ENCODE measurements at places on chromosomes 2 and 18.

GRCh38 chr2:191250400-191250799, 5.2 kb downstream of the MYO1B start:
- DNase-seq: no peak

- no peak for DNase-seq
Measured at GRCh38 chr2:38406597-38407110, 29.6 kb upstream of the ATL2 start.

- no peak for DNase-seq
Measured at GRCh38 chr2:239884051-239884405, 141.1 kb downstream of the NDUFA10 start.

- DNase-seq: peak; percentile 60
Measured at GRCh38 chr2:19540739-19541525, 182.5 kb upstream of the OSR1 start.

GRCh38 chr2:194104687-194105086, 1552.3 kb upstream of the SLC39A10 start:
- no peak for DNase-seq

GRCh38 chr2:129334128-129334527, 645.3 kb upstream of the RAB6C start:
- no peak for DNase-seq

DNA sequence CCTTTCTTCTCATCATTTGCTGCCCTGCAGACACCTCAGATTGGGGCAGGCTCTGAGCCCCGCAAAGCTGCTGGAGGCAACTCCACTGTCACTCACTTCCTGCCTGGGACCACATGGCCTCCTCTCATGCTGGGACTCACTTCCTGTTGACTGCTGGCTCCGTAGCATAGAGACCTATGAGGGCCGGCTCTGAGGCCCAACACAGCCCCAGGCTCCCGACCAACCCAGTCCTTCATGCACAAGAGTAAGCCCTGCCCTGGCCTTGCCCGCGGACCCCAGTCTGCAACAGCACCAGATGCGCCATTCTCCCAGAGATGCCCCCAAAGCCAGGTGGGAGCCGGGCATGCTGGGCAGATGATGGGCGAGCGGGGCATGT, 55.7 kb downstream of the DNMT3A start:
- no peak for DNase-seq

GRCh38 chr2:197254776-197255530, 55.6 kb downstream of the ANKRD44 start:
- DNase-seq: no peak
